Dermis blood vessel endothelial cell (primary cell): ENCODE measurements at places on chromosomes 7 and 10.

DNA sequence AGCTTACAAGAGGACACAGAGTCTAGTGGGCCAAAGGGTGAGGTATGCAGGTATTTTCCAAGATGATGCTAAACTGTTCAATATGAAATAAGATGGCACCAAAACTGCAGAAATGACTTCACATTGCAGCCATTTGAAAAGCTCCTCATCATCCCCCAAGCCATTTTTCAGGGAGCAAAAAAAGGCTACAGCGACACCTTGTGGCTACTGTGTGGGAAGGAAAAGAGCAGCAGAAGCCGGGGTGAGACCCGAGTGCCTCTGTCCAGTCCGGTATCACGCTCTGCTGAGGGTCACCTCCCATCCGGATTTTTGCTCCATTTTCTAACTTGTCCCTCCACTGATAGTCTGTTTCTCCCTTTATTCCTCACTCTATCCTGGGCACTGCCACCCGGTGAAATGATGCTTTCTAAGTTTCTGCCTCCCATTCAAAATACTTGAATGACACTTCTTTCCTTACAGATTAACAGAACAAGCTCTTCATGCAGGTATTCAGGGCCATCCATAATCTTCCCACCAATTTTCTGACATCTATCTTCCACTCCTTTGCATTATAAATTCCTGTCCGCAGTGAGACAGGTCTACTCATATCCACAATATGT is 220.2 kb downstream of the DGKI start:
- peak; percentile 73 for DNase-seq

- no peak for DNase-seq
These were observed 3.0 kb upstream of the UNC5B start for GRCh38 chr10:71209352-71209715.

DNA sequence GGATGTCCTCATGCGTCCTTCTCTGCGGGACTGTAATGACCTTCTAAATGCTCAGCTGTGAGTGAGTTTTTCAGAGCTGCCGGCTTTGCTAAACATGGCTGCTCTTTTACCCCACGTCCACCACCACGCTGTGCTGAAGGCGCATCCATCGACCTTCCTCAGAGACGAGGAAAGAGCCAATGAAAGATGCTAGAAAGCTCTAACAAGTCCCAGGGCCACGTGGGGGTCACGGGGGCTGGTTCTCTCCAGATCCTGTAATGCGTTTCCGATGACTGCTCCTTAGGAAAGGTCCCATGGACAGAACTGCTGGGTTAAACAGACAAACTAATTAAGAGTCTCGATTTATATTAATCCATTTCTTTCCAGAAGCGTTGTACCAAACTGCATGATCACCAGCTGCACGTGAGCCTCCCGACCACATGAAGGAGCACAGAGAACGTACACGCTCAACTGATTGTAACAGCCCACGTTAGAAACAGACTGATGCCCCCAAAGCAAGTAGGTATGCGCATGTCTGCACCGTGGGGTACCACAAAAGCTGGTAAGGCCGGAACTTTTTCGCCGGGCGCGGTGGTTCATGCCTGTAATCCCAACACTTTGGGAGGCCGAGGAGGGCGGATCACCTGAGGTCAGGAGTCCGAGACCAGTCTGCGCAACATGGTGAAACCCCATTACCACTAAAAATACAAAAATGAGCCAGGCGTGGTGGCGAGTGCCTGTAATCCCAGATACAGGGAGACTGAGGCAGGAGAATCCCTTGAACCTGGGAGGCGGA is 109.6 kb downstream of the TCERG1L start:
- DNase-seq, result no peak

DNA sequence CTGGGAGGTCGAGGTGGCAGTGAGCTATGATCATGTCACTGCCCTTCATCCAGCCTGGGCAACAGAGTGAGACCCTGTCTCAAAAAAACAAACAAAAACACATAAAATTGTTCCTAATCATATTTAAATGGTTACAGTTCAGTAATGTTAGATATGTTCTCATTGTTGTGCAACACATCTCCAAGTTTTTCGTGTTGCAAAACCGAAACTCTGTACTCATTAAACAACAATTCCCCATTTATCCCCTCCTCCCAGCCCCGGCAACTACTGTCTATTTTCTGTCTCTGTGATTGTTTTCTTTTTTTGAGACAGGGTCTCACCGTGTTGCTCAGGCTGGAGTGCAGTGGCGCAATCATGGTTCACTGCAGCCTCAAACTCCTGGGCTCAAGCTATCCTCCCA is 16.1 kb upstream of the PRXL2A start:
- DNase-seq, result no peak

GRCh38 chr10:4588824-4589223 is 237.2 kb upstream of the AKR1E2 start:
- DNase-seq, result no peak

- DNase-seq, result peak; percentile 78
These were observed 63.3 kb downstream of the MRC1 start for GRCh38 chr10:17872191-17873091.

GRCh38 chr10:97207756-97208346 is 22.1 kb upstream of the SLIT1 start:
- no peak for DNase-seq

- DNase-seq, result peak; percentile 47
These were observed 16.0 kb downstream of the MYOZ1 start for GRCh38 chr10:73625004-73625883.
